AG04450 (cell line): ENCODE measurements at places on chromosomes 7 and 10.
A peak's percentile ranks its signal among the peaks of the same experiment; 100 is the strongest.

DNA sequence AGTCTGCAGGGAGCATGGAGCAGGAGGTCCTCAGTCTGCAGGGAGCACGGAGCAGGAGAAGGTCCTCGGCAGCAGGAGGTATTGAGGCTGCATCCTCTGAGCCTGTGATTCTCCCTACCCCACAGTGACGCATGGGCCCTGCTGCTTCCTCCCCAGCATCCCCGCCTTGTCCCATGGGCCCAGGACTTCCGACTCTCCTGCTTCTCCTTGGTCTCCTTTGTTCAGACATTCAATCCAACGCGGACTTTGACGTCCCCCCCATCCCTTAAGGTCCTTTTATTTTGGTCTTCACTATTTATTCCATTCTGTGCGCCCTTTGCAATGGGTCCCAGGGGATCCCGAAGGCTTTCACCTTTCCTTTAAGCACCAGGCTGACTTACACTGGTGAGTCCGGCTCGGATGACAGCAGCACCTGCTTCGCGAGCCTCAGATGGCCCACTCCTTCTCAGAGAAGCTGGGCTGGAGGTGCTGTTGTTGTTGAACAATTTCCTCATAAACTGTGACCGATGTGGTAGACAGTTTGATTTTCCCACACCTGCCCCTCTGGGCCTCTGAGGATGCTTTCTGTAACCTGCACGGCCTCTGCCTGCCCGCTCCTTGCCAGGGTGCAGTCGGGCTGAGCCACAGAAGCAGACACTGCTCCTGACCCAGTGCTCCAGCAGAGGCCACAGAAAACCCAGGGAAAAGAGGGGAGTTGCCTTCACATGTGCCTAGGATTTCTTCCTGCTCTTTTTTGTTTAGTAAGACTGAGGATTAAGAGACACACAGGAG lies 407.2 kb upstream of the SHH start:
- no peak for DNase-seq

DNA sequence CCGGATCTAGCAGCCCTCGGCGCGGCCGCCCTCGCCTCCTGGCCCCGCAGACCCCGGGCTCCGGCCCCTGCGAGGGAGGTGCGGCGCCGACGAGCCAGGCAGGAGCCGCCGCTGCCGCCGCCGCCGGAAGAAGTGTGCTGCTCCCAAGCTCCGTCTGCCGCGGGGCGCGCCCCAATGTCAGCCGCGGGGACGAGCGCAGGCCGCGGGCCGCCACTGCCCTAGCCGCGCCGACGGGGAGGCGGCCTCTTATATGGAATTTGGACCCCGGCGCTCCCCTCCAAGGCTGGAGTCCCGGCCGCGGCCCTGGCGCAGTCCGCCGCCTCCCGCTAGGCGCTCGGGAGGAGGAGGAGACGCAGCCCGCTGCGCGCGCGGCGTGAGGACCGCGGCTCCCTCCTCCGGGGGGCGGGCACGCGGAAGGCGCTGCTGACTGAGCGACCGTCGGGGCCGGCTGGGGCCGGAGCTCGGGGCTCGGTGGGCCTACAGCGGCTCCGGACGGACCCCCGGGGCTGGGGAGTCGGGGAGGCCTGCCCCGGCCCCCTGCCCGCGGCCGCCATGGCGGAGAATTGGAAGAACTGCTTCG lies at the start of gene TRIM8:
Gene TRIM8, plus strand, starts transcription at position 414 of the 580 bp plus-strand sequence. Its CDS starts 139 bp downstream, at position 553.
- no peak for DNase-seq

- DNase-seq, result no peak
Measured at GRCh38 chr10:129932751-129933433, 31.2 kb downstream of the EBF3 start.

DNA sequence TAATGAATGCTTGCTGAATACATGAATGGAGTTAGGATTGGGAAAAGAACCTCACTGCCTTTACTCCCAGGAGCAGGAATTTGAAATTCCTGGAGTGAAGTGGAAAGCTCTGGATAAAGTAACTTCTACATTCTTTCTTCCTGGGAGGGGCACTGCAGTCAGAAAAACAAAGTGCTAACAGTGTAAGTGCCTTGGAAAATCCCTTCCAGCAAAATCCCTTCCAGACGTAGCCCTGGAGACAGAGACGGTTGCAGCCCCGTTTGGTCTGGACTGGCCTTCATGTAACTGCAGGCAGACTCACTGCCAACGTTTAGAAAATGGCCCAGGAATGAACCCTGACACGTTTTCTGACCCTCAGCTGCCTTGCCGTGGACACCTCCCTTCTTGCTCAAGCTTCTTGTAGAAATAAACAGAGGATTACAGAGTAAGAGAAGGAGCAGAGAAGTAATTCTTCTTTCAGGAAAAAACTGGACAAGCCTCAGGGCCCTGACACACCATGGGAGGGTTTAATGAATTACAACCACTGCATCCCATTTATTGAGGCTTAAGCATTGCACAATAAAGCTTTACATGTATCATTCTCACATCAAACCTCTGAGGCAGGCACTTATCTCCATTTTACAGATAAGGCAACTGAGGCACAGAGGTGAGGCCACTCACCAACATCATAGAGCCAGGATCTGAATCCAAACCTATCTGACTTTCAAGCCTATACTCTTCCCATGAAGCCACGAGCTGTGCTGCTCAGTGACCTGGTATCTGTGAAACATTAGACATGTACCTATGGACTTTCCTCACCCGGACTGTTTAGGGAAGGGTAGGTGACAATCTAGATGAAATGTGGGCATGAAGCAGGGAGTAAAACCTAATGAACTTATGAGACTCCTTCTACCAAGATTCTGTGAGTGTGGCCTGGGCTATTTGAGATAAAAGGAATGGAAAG lies 7.8 kb downstream of the ITPRIP start:
- DNase-seq, result no peak

DNA sequence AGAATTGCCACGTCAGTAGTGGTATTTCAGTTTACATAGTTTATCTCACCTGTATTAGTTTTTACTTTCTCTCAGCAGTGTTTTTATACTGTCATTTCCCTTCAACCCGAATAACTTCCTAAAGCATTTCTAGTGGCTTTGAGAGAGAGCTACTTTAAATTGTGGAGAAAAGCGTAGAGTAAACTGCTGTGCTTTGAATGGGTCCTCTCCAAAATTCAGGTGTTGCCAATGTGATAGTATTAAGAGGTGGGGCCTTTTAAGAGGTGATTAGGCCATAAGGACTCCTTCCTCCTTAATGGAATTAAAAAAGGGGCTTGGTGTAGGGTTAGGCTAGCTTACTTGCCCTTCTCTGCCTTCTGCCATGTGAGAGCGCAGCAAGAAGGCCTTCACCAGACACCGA lies 98.4 kb downstream of the LCOR start:
- DNase-seq, result no peak

DNA sequence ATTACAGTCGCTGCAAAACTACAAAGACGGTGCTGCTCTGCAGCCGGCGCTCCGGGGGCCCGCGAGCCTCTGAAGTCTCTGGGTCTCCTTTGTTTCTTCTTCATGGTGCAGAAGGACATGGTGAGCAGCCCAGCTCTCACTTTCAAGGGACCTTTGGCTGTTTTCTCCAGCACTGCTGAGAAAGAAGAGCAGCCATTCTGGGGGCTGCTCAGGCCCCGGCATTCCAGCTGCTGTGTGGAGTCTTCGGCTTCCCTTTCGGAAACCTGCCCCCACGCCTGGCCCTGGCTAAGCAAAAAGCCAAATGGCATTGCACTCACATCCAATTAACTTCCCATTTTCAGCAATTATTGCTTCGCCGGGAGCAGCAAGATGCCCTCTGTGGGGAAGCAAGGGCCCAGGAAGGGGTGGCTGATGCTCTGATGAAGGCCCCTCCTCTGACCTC lies 555.7 kb downstream of the PTPRN2 start:
- DNase-seq, result no peak

- DNase-seq, result no peak
Measured at GRCh38 chr7:132878204-132878919, 203.5 kb downstream of the CHCHD3 start.

DNA sequence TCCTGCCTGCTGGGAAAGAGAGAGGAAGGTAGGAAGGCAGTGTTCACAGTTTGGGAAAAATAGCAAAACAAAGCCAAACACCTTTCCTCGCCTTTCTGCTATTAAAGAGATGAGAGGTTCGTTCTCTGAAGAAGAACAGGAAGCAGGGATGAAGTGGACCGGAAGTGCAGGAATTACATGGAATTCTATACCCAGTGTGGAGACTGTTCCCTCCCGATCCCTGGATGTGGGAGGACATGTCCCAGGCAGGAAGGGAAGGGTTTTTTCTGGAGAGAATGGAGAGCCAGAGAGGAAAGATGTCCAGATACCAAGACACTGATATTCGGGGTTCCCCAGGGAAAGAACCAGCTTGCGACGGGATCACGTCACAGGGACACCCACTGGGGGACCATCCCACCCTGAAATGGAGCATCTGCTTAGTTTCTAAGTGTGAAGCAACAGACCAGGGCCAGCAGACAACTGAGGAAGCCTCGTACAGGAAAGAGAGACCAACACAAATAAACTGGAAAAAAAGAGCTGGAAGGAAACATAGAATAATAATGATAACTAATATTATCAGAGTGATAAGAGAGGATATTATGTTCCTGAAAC lies 187.6 kb downstream of the PRPF18 start:
- DNase-seq, result no peak

DNA sequence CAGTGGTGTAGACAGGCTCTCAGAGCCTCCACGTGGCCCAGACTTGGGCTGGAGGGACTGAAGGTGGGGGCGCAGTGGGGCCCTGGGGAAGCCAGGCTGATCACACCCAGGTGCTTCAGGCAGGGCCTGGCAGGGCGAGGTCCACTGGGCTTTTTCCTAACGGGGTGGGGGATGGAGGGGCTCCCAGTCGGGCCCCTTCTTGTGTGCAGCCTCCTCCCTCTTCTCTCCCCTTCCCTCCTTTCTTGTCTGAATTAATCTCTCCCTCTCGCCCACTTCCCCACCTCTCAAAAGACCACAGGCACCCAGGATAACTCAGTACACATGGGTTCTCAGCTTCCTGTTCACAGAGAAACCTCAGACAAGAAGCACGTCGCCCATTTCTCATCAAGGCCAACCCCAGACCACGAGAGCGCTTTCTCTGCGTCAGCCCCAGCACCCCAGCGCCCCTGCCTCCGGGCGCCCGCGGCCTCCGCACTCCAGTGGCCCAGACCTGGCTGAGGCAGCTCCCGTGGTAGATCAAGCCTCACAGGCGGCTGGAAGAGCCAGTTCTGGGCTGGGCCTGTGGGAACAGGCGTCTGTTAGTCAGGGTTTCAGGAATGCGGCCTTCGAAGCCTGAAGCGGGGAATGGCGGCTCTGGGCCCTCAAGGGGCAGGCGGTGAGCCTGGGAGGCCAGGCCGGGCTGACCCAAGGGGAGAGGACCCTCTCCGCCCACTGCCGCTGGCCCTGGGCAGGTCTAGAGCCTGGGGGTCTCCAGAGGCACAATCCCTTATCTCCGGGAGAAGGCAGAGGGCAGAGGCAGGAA lies 50.6 kb downstream of the PWWP2B start:
- peak; percentile 18 for DNase-seq

- DNase-seq, result no peak
Measured at GRCh38 chr10:34766266-34766600, 48.9 kb downstream of the PARD3 start.

- DNase-seq, result no peak
Measured at GRCh38 chr10:92751827-92752226, 62.1 kb downstream of the HHEX start.

DNA sequence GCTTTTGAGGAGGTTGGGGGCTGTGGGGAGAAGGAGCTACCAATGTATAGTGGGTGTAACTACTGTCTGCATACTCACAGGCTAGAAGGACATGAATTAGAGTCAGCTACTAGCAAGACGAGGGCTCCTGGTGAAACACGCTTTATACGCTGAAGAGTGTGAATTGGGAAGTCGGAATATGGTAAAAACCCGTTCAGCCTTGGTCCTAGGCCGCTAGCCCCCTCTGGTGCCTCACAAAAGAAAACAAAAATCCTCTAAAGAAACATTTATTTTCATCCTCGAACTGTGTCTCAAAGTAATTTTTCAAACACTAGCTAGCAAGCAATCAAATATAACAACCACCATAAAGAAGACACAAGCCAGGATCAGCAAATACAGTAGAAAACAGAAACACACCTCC lies 338.1 kb upstream of the SEMA3C start:
- no peak for DNase-seq
